CD8-positive, alpha-beta T cell (primary cell): ENCODE measurements at places on chromosomes 7 and 10.
A peak's percentile ranks its signal among the peaks of the same experiment; 100 is the strongest.

DNA sequence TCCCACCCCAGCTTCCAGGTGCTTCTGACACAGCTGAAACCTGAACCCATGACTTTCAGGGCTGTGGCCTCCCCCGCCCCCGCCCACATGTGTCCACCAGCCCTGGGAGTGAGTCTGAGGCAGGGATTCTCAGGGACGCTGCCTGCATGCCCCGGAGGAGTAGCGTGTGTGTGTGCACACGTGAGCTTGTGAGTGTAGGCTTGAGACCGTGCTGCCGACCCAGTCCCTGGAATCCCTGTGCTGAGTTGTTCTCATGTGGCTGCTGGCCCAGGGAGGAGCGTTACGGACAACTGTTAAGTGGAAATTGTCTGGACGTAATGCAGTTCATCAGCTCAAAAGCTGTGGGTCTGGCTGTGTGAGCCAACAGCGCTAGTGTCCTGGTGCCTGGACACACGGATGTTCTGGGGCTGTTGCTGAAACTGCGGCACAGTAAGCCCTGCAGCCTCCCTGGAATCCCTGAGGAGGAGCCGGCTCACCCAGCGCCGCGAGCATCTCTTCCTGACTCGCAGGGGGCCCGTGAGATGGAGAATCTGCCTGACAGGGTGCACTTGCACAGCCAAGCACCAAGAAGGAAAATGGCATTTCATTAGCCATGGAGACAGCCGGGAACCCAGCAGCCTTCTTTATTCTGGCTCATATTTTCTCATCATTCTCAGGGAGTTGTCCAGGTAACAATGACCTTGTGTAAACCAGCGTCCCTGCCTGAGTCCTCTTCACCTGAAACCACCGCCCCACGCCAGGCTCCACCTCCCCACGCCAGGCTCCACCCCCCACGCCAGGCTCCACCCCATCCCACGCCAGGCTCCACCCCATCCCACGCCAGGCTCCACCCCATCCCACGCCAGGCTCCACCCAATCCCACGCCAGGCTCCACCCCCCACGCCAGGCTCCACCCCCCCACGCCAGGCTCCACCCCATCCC lies 603.9 kb downstream of the PTPRN2 start:
- no peak for DNase-seq

- DNase-seq = no peak
Measured at GRCh38 chr10:112986544-112987190, 36.6 kb downstream of the TCF7L2 start.

- DNase-seq = no peak
Measured at GRCh38 chr7:136807598-136807997, 60.9 kb upstream of the CHRM2 start.

GRCh38 chr7:128878226-128879105 lies 15.8 kb downstream of the ATP6V1F start:
- DNase-seq = no peak

DNA sequence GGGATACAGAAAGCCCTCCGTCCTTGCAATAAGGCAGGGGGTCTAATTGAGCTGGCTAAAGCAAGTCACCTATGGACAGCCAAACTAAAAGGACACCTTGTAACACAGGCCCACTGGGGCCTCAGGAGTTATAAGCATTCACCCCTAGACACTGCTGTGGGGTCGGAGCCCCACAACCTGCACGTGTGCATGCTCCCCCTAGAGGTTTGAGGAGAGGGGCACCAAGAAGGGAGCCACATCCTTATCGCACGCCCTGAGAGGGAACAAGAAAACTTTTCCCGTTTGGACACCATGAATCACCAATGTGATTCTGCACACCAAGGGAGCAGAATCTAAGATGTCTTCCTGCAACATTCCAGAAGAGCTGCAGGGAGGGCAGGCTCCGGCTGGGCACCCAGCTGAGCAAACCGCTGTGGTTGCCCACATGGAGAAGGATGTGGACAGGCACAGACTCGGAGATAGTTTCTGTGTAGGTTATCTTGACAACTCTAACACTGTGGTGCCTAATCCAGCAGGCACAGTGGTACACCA lies 17.7 kb upstream of the TARP start:
- no peak for DNase-seq

DNA sequence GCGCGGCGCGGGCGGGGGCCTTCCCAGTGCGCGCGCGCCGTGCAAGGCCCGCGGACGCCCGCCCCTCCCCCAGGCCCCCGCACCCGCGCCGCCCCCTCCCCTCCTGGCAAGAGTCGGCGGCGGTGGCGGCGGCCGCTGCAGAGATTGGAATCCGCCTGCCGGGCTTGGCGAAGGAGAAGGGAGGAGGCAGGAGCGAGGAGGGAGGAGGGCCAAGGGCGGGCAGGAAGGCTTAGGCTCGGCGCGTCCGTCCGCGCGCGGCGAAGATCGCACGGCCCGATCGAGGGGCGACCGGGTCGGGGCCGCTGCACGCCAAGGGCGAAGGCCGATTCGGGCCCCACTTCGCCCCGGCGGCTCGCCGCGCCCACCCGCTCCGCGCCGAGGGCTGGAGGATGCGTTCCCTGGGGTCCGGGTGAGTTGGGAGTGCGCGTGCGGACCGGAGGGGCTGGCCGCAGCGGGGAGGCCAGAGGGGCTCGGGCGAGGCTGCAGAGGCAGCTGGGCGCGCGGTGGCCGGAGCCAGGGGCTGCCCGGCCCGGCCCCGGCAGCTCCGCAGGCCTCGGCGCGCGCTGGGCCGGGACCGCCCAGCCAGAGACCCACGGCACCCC lies at the start of gene BMPR1A:
Gene BMPR1A, plus strand, starts transcription at position 109 of the 602 bp plus-strand sequence. CDS start 119,400 bp downstream, outside the sequence.
- DNase-seq = no peak

DNA sequence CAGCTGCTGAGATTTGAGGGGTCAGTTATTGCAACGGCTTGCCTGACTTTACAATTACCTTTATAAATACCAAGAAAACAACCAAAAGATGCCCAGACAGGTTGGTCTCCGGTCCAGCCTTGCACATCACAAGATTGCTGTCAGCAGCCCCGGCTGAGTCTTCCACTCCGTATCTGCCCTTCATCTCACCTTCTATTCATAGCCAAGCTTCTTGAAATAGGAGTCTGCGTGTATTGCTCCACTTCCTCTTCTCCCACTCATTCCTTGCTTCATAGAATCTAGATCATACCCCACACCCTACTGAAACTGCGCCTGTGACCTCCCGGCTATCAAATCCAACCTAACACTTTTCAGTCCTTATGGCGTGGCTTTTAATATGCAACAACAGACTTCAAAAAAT lies 31.1 kb upstream of the USP6NL start:
- no peak for DNase-seq

GRCh38 chr7:128242661-128243060 lies 1.6 kb downstream of the LEP start:
- DNase-seq = no peak

GRCh38 chr10:83991986-83992753 lies 147.1 kb upstream of the GHITM start:
- no peak for DNase-seq

GRCh38 chr7:82258181-82258580 lies 185.4 kb downstream of the CACNA2D1 start:
- no peak for DNase-seq

GRCh38 chr10:79268161-79268601 lies 79.1 kb upstream of the PPIF start:
- DNase-seq = no peak

DNA sequence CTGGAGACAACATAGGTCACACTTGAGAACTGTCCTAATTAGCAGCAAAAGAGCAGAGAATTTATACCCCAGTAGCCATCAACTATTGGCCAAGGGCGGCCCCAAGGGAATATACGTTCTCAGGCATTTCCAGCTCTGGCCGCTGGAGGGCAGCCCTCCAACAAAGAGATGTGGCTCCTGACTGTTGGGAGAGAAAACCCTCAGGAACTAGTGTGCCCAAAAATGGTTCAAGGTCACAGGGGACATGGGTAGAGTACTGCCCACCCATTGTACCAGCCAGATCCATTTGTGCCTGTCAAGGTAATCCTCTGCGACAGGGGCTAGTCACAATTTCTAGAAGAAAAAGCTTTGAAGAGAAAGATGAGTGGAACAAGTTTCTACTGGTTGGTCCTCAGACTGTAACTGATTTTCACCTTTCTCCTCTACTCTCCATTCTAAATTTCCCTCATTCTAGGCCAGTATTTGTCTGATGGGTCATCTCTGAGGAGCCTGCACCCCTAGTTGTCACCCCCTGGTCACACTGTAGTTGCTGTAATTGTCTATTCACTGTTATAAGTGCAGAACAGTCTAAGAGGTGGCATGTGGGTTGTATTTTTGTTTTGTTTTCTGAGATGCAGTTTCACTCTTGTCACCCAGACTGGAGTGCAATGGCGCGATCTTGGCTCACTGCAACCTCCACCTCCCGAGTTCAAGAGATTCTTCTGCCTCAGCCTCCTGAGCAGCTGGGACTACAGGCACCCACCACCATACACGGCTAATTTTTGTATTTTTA lies 14.7 kb upstream of the C7orf33 start:
- peak; percentile 71 for DNase-seq

DNA sequence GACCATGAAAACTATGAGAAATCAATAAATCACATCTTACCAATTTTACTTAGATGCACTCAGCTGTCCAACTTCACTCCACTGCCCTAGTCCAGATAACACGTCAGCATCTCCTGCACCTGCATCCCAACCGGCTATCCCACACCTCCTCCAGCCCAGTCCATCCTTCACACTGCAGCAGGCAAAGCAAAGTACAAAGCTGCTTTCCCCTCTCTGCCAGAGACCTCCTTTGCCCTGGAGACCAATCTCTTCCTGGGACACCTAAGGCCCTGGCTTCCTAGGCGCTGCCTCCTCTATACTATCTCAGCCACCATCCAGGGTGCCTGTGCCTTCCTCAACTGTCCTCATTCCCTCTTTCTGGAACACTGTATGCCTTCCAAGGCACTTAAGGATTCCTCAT lies 90.3 kb upstream of the DDC start:
- no peak for DNase-seq

GRCh38 chr10:35882422-35883150 lies 240.5 kb upstream of the FZD8 start:
- no peak for DNase-seq

GRCh38 chr7:117630501-117630900 lies 150.7 kb downstream of the CFTR start:
- no peak for DNase-seq

DNA sequence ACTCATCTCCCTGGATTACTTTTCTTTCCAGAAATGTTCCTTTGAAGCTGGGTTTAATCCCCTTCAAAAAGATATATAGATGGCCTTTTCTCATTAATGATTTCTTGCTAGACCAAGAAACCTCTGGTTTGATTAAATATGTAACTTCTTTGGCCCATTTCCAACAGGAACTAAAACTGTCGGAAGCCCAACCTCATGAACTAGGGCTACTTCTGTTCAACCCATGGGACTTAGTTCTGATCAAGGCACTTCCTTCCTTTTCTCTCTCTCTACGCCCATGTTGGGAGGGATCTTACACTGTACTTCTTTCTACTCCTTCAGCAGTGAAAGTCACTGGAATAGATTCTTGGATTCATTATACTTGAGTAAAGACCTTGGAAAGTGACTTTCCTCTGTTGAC lies 83.6 kb downstream of the TMEM106B start:
- no peak for DNase-seq

DNA sequence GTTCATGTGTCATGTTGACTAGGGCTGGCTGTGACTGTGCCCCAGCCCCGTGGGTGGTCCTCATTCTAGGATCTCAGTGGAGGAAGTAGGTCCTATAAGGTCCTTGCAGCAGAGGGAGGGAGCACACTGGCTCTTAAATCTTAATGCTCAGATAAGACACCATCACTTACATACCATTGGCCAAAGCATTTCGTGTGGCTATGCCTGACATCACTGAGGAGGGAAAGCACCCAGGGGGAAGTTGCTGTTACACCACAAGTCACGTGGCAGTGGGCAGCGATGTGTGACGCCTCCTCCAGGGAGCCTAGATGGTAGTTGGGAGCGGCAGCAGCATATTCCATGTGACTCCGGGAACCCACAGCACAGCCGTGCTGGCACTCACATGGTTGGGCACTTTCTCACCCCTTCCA lies 224.7 kb upstream of the SH2B2 start:
- peak; percentile 62 for DNase-seq

DNA sequence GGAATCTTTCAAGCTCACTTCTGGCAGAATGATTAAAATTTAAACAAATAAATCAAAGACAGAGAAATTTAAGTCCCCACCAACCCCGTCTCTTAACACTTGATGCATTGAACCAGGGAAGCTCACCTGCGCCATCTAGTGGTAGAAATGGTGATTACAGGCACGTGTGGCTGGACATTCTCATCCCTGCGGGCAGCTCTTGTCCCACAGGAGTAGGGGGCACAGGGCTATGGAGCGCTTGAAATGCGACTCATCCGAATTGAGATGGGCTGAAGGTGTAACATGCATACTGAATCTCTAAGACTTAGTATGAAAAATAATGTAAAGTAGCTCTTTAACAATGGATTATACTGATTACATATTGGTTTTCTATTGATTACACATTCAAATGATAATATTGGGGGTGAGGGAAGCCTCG lies 24.8 kb upstream of the SLIT1 start:
- DNase-seq = peak; percentile 82

- no peak for DNase-seq
Measured at GRCh38 chr10:129179245-129179971, 287.6 kb upstream of the MGMT start.

DNA sequence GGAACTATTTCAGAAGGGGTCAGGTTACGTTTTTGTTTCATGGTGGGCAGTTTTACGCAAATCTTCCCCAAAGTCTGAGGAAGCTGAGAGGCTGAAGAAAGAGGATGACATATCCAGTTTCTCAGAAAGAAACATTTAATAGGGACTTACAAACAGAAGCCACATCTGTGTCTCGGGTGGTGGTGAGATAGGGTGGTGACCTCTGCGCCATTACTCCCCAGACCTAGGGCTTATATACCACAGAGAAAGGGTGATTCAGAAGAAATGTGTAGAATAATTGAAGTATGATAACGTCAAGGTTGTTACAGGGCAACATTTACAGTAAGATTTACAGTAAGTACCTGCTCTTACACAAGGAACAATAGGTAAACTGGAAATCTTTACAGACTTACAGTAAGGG lies 43.0 kb upstream of the RELN start:
- no peak for DNase-seq

DNA sequence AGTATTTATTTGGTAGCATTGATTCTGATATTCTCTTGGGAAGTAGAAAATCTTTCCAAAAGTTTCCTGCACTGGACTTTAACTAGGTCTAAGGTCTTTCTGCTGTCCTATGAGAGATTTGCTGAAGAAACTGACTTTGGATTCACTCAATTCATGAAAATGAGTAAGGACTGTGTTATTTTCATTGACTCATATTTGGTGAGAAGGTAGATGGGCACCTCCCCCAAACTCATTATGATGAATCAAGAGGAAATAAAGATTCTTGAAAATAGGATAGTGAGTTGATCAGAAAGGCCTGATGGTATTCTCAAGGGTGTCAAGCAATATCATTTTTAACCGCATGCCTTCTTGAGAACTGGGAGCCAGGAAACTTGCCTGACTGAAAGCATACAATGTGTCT lies 110.3 kb downstream of the RNF133 start:
- no peak for DNase-seq
